ENCODE measurements at places on chromosomes 4 and X.
A peak's percentile ranks its signal among the peaks of the same experiment; 100 is the strongest.

DNA sequence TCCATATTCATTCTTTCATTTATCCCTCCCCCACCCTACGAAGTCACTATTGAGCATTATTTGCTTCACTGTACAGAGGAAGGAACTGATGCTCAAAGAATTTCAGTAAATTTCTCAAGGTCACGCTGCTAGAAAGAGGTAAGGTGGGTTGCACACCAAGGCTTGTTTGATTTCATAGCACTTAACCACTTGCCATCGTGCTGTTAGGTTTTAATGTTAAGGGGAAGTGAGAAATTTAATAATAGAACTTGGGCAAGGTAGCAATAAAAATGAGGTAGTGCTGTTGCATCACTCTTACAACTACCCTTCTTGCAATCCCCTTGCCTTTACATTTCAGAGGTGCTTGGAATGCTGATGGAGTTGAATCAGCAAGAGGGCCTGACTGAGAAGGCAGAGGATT lies 343.1 kb downstream of the MID1IP1 start:
- no peak for DNase-seq

DNA sequence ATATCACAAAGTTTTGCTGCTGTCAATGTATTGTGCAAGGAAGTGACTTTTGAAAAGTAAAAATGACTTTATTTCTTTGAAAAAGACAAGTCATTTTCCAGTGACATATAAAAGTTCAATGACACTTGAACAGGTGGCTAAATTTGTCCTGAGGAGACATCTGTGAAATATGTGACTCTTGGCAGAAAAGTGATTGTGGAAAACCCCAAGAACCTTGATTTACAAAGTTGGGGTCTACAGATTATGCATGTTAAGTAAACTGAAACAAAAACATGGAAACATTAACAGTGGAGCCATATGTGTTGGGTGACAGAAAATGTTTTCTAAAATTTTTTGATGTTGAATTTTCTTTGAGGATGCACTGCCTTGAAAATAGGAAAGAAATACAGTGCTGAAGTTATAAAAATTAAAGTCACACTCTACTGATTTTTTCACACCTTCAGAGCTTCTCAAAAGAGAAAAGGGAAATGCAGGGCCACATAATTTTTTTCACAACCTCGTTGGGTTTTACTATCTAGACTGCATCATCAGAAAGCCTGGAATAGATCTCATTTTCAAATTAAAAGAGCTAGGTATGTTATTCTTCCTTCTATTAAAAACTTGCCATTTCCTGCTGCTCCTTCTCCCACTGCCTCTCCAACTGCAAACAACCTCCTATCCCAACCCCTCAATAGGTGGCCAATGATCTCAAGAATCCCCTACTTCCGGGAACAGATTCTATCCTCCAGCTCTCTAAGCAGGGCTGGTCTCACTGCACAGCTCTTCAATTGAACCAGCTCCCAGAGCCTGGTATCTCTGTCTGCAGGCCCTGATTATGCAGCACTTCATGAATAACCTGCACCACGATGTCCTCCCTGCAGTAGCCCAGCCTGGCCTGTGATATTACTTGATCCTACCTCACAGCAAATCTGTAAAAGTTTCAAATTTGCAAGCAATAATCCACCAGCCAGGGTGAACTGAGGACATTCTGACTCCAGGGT lies 570.8 kb upstream of the CPEB2 start:
- no peak for DNase-seq

DNA sequence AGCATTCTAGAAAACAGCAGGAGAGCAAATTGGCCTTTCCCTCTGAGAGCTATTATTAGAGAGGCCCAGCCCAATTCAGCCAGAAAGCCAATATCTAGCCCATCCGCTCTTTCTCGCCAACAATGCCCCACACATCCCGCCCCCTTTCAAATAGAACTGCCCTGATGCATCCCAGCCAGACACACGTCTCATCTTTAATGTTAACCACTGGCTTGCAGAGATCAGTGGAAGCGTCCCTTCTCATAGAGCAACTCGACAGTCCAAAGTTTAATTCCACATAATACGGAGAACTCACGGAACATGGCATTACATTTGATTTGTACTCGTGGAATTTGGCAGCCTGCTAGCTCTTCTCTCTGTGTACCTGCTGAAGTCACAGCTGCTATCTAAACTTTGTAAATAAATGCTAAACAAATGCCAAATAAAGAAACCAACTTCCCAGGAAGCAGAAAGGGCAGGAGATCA lies 304.4 kb downstream of the DHX15 start:
- no peak for DNase-seq

DNA sequence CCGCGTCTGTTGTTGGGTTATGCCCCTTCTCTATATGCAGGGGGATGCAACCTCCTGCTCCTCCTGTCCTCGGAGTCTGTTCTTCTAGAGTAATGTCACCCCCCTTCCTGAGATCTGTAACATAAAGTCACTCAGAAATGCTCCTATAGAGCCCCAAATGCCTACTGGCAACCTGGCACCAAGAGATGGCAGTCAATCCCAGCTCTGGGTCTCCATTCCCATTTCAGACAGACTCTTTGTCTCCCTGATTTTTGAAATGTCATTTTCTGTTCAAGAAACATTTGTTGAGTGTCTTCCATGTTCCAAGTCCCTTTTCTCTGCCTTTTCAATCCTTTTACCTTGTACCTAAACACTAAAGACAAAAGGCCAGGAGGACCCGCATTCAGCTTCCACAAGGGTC lies 9.6 kb upstream of the PRDM8 start:
- no peak for DNase-seq

- peak; percentile 41 for DNase-seq
Observed at GRCh38 chrX:7925867-7926472, 1.2 kb downstream of the PNPLA4 start.

GRCh38 chr4:75858721-75859120 lies 43.5 kb downstream of the PPEF2 start:
- no peak for DNase-seq

DNA sequence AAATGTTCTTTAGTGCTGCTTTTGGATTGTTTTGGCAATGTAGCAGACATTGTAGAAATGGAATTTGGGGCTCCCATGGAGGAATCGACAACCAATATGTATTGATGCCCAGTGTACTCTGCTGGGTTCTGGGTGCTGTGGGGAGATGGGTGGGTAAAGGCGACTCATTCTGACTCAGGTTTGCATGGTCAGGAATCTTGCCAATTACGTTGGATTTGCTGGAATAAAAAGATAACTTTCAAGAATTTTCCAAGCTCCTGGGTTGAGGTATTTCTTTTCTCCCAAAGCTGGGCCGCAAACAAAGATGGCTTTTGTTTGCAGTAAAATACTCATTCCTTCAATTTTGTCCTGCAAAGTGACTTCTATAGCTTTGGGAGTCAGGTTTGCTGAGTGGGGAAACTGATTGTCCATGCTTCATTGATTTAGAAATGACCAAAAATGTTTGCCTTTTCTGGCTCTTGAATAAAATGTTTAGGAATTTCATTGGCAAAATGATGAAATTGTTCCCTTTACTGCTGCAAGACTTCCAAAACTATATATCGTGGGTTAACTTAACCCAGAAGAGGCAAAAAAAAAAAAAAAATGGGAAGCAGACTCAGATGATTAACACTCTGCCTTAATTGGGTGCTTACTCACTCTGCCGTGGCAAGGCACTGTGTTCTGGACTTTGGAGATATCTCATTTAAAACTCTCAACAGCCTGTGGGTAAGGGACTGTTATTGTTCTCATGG lies 57.0 kb downstream of the RTL9 start:
- DNase-seq = no peak

DNA sequence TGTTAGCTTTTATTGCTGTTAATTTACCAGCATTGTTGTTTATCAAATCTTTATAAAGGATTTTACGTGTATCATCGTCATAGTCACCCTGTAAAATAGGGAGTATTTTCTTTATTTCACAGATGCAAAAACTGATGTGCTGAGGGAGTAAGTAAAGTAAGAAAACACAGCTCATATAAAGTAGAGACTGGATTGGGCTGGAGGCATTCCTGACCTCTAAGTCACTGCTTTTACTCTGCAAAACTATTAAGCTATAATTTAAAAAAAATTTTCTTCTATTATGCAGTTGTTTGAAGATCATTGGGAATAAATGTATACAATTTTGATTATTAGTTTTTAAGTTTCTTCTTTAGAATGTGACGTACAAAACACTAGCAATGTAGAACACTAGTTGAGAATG lies 45.9 kb downstream of the NUDT6 start:
- no peak for DNase-seq

GRCh38 chr4:185999207-185999606 lies 69.7 kb upstream of the TLR3 start:
- no peak for DNase-seq

GRCh38 chr4:2458546-2459491 lies 10.1 kb upstream of the RNF4 start:
- DNase-seq = no peak

DNA sequence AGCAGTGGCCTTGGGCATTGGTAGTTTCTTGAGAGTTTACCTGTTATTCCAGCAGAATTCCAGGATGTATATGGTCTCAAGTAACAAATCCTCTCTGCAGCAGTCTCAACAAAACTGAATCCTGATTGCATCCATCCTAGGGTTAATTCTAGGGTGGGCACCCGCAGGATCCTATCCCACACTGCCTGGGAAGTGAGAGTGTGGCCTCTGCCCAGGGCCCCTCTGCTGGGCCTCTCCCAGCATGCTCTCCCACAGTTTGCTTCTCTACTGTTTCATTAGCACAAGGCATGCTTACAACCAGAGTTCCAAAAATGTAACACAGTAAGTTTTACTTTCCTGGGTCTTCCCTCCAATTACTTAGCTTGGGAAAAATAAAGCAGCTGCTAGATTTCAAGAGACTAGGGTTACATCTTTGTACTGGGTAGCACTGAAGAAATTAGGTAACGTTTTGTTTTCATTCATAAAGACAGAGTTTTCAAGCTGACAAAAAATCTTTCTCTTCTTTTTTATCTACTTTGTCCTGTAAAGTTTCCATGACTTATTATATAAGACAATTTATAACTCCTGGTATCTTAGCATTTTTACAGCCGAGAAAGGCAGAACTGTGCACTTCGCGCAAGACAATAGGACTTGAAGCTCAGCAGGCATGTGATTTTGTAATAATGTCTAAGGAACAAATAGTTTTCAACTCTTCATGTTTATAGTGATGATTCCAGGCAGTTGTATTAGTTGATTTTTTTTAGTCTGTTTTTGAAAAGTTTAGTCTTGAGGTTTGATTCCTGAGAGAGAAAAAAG lies 131.2 kb upstream of the PCDH18 start:
- DNase-seq = no peak

GRCh38 chrX:24148121-24148520 lies 1.4 kb upstream of the ZFX start:
- no peak for DNase-seq

DNA sequence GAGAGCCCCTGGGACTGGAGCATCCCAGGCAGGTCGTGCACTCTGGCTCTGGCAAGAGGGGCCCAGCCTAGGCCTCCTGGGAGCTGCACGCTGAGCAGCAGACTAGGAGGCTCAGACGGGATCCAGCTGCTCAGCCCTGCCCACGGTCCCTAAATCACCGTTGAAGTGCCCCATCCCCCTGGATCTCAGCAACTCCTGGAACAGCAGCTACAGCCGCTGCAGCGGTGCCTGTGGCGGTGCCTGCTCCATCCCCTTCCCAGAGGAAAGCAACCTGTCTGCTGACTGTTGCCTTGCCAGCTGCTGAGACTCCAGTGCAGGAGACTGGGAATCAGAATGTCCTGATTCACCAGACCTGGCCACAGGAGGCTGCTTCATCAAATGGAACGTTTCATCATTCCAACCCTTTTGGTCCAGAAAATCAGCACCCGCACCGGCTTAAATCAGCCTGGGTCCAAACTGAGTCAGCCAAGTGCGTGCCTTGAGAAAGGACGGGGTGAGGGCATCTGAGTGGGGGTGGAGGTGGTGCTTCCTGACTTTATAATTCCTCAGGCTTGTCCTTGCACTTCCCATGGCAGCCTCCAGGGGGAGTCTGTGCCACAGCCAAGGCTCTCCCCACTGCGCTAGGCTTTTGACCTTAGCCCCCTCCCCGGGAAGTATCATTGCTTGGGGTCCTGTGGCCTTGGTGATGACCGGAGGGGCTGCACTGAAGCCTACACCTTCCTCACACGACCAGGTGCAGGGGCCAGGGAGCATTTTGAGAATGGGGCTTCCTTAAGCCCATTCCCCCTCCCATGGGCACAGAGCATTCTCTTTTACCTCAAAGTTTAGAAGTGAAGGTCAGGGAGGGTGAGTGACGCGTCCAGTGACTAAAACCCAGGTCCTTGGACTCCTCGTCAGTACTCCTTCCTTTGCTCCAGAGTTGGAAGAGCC lies 6.5 kb downstream of the ZNF185 start:
- peak; percentile 26 for DNase-seq

DNA sequence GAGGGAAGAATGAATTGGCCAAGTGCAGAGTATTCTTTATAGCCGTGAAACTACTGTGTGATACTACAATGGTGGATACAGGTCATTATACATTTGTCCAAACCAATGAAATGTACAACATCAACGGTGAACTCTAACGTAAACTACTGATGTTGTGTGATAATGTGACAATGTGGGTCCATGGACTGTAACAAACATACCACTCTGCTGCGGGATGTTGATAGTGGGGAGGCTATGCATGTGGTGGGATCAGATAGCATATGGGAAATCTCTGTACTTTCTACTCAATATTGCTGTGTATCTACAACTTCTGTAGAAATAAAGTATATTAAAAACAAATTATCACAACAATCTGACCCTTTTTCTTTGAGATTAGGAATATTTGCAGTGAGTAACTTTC lies 101.1 kb downstream of the TEX13C start:
- no peak for DNase-seq

DNA sequence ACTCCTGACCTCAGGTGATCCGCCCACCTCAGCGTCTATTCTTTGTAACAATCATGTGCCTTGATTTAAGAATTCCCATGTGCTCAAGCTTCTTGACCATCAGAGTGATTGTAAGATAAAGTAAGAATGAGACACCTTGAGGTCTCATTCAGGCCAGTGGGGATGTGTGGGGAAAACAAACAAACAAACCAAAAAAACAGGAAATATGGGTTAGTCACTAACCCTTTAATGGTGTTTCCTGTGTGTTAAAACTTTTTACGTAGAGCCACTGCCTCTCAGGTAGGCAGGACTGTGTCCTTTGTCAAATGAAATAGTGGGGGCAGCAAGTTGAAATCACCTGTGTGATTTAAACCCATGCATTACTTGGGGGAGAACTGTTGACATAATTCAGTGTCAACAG lies 91.5 kb upstream of the DHRSX start:
- no peak for DNase-seq

- DNase-seq = no peak
Observed at GRCh38 chrX:107323786-107324492, 117.5 kb downstream of the DNAAF6 start.

GRCh38 chr4:86357608-86358007 lies 2.2 kb downstream of the MAPK10 start:
- no peak for DNase-seq

GRCh38 chrX:15786915-15787314 lies 3.4 kb upstream of the ZRSR2 start:
- DNase-seq = no peak

GRCh38 chr4:8694226-8694625 lies 101.7 kb downstream of the CPZ start:
- DNase-seq = no peak

DNA sequence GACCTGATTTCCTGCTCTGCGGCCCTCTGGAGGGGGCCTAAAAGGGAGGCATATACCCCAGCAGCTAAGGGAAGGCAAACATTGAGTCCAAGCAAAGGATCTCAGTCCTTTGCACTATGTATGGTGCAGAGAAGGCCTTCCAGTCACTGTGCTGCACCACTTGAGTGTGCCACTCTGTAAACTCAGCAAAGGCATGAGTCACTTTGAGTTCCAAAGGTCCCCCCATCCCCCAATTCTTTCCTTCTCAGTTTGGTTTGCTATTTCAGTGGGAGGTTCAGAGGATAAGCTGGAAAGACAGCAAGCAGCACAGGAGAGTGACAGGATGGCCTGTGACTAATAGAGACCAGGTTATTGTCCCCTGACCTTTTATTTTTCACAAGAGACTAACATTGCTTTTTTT lies 131.3 kb downstream of the FHDC1 start:
- DNase-seq = no peak

All from DMS 273 treated with DMSO at 0.1 percent for 48 hours (cell line).